NCI-H2081 treated with DMSO at 0.1 percent for 48 hours (cell line): ENCODE measurements at places on chromosomes 4 and X.

DNA sequence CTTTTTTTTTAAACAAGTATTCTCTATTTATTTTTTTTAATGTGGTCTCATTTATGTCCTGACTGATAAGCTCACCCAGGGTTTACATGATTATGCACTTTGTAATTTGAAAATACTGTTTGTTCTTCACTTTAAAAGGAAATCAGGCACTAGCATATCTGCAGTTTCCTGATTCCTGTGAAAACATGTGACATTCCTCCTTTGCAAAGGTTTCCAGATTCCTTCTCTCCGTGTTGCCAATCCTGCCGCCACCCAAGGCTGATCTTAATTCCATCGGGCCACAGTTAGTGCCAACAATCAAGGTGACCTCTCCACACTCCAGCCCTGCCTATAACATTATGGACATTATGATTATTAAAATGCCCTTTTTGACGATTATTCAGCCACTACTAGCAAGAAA is 225.4 kb downstream of the PCDH7 start:
- no peak for DNase-seq

- DNase-seq, result no peak
Measured at GRCh38 chrX:154987940-154988339, 34.6 kb downstream of the F8 start.

GRCh38 chrX:49186125-49187027 is at the start of gene PRICKLE3:
Gene PRICKLE3, minus strand, starts transcription at chrX:49186373. Its CDS starts 76 bp downstream, at chrX:49186297.
- no peak for DNase-seq

- no peak for DNase-seq
Measured at GRCh38 chrX:29172880-29173279, 585.6 kb downstream of the IL1RAPL1 start.

- no peak for DNase-seq
Measured at GRCh38 chr4:158933236-158933635, 164.4 kb downstream of the FNIP2 start.

DNA sequence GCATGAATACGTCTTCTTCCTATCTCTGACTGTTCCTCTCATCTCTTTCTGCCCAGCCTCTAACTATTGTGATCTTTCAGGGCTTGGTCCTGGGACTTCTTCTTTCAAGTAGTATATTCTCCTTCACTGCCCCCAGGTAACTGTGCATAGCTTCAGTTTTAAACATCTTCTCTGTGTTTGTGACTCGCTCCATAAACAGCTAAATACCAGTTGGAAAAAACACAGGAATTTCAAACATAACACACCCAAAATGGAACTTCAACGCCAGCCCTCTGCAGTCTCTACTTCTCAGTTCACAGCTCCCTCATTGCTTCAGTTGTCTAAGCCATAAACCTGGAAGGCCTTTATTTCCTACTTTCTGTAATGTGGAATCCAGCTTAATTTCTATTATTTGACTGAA is 16.6 kb downstream of the TRIML2 start:
- DNase-seq, result no peak

DNA sequence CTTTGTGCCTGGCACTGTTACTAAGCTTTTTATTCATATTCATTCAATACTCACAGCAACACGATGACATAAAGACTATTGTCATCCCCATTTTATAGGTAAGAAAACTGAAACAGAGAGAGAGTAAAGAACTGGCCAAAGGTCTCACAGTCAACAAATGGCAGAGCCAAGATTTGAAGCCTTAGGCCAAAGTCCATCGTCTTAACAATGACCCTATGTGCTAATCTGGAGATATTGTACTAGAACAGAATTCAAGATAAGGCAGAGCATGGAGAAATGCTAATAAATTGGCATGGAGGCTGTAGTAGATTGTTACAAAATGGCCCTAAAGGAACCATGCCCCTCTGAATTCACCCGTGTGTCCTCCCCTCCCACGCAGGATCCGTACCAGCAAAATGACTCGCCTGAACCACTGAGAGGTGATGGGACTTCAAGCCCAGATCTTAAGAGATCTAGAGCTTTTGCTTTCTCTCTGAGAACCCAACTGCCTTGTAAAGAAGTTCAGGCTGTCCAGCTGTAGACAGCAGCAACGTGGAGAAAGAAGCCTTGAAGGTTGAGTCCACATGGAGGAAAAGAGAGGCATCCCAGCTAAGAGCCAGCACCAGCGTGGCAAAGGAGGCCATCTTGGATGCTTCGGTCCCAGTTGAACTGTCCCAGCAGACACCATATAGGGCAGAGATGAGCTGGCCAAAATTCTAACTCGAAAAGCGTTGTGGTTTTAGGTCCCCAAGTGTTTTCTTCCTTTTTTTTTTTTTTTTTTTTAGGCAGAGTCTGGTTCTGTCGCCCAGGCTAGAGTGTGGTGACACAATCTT is 52.8 kb upstream of the RBM47 start:
- no peak for DNase-seq

GRCh38 chr4:44679060-44679459 is 840 bp downstream of the GUF1 start:
- DNase-seq, result no peak

- DNase-seq, result no peak
Measured at GRCh38 chr4:16596267-16596666, 302.2 kb downstream of the LDB2 start.

- no peak for DNase-seq
Measured at GRCh38 chrX:131330735-131331134, 41.6 kb upstream of the IGSF1 start.

- DNase-seq, result no peak
Measured at GRCh38 chrX:29872831-29873230, 342.5 kb upstream of the MAGEB2 start.

DNA sequence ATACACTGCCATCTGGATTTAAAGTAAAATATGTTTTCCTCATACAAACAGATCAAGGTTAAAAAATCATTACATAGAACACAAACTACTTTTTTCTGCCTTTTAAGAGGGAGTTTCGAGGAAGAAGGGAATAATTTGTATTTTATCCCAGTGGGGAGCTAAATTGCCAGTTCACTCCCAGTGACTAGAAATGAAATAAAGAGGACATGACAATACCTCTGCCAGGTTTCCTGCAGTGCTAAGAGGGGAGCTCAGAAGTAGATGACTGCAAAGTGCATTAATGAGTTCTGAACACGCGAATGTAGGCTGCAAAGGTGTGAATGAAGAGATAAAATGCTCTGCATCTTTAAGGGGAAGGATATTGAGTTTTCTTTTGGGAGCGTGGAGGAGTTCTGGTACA is 69.7 kb downstream of the SRPX start:
- no peak for DNase-seq

DNA sequence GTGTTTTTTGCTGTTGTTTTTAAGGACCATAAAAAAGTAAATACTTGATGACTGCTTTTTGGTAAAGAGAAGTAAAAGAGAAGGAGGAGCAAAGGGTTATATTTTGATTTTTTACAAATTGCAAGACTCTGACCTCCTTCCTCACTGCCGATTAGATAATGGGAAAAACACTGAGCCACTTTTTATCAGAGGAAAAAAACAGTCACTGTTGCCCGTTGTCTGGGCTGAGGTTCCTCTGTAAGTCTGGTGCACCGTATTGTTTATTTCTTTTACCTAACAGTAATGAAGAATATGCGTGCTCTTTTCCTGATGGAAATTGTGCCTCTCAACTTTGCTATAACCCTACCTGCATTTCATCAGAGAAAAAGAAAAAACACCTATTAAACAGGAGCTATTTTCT is 178.7 kb upstream of the EMCN start:
- no peak for DNase-seq

GRCh38 chrX:9393571-9393970 is 71.3 kb upstream of the TBL1X start:
- DNase-seq, result no peak

- no peak for DNase-seq
Measured at GRCh38 chr4:128449251-128449650, 161.6 kb upstream of the PGRMC2 start.

DNA sequence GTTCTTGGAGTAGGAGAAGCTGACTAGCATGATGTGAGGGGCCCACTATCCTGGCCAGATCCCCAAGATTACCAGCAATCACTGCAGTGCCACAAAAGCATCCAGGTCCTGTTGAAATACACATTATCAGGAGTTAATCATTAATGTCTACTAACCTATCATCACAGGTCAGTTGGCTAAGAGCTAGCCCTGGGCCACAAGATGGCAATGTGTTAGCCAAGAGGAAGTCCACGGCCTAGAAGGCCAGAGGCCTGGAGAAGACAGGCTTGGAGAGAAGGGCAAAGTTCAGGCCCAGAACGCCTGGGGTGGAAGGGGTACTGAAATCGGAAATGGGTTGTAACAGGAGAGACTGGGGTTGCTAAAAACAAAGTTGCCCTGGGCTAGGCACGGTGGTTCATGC is 19.9 kb upstream of the KIAA1210 start:
- DNase-seq, result no peak

- DNase-seq, result no peak
Measured at GRCh38 chr4:102454981-102455685, 46.0 kb upstream of the NFKB1 start.

- no peak for DNase-seq
Measured at GRCh38 chrX:124274438-124275181, 57.9 kb upstream of the TEX13D start.

- DNase-seq, result no peak
Measured at GRCh38 chr4:146976145-146976544, 30.5 kb upstream of the TTC29 start.

DNA sequence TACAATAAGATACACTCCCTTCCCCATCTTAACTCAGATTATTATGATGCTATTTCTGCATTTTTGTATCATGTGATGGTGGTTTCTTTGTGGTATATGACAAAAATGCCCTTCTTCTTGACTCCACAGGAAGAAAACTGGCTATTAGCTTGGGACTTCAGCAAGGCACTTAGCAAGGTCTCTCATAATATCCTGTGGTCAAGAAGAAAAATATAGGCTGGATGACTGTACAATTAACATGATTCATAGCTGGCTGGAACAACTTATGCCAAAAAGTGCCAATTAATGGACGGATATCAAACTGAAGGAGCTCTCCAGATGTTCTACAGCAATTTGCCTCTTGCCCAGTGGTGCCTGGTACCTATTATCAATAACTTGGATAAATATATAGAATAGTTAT is 2.3 kb upstream of the MID1IP1 start:
- DNase-seq, result no peak

DNA sequence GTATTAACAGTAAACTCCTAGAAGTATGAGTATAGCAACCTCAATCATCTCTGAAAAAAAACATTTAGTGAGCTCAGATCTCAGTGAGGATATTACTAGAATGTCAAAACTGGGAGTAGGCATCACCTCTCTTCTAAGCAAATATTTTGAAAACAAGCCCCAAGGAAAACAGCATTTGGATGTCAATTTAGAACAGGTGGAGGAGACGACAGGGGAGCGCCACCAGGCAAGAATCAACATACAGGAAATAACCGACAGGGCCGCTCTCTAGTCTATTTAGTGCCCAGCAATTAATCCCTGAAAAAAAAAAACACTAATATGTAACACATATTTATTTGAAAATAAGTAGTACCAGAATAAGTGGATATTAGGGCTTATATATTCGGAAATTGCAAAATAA is 940.3 kb upstream of the ADGRL3 start:
- DNase-seq, result no peak

DNA sequence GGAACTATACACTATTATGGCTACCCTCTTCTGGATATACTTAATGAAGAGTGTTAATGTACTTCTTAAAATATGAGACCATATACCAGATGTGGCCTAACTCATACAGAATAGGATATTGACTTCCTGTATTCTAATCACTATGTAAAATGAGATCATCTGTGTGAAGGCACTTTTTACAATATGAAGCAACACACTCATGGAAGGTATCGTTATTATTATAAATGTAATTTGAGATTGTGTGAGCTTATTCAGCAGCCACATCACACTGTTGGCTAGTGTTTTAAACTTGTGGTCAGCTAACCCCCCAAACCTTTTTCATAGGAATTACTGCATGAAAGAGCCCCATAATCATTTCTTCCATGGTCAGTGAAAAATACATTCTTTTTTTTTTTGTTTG is 281.8 kb upstream of the TEX13A start:
- DNase-seq, result no peak

DNA sequence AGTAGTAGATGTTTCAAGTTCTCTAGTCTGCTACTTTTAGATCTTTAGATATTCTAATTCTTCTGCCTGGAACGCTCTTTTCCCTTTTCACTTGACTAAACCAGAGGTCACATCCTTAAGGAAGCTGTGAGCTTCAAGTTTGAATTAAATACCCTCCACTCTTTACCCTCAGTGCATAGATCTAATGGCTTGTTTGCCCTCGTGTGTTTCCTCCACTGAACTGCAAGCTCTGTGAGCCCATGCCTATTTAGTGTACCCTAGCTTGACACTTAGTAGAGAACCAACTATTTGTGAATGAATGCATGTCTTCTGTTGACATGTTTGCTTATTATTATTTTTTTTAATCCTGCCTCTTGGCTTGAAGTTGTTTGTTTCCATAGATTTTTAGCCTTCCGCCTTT is 138.3 kb downstream of the PDE5A start:
- no peak for DNase-seq

- peak; percentile 42 for DNase-seq
Measured at GRCh38 chr4:38902695-38903094, 35.1 kb downstream of the FAM114A1 start.

- no peak for DNase-seq
Measured at GRCh38 chr4:26854701-26855100, 5.9 kb upstream of the STIM2 start.

DNA sequence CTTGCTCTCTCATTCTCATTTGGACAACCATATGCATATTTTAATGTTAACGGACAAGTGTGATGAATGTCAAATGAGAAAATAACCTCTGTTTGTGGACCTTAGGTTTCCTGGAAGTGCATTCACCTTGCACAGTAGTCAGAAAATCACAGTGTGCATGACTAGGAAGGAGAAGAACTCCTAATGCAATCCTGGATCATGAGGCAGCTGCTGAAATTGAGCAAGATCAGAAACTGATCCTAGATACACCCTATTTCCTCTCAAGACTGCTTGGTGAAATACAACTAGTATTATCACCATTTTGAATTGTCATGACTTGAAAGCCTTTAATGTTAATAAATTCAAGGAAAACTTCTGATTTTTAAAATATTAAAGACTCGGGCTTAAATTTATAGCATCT is 1148.9 kb downstream of the STIM2 start:
- DNase-seq, result no peak

- DNase-seq, result no peak
Measured at GRCh38 chr4:182502064-182502463, 258.9 kb downstream of the TENM3 start.

DNA sequence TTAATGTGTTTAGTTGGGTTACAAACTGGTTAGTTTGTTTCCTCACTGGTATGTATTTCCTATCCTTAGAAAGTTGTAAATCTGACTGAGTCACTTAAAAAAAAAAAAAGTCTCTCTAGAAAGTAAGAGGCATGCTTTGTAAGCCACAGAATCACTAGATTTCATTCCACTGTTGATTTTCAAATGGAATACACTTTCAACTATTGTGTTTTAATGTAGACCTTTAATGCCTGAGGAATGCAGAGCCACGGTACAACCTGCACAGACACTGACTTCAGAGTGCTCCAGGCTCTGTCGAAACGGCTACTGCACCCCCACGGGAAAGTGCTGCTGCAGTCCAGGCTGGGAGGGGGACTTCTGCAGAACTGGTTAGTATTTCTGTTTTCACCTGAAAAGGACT is 88.6 kb downstream of the HHIP start:
- no peak for DNase-seq

- DNase-seq, result no peak
Measured at GRCh38 chr4:54101190-54102041, 1.5 kb downstream of the GSX2 start.

GRCh38 chrX:40267334-40268187 is 169.8 kb upstream of the BCOR start:
- DNase-seq, result no peak
